ENCODE measurements at places on chromosomes 7 and 10.

- no peak for DNase-seq
Measured at GRCh38 chr7:123665157-123665556, 9.5 kb downstream of the LMOD2 start.

GRCh38 chr10:59903871-59904270, 2.5 kb downstream of the CCDC6 start:
- peak; percentile 17 for DNase-seq

DNA sequence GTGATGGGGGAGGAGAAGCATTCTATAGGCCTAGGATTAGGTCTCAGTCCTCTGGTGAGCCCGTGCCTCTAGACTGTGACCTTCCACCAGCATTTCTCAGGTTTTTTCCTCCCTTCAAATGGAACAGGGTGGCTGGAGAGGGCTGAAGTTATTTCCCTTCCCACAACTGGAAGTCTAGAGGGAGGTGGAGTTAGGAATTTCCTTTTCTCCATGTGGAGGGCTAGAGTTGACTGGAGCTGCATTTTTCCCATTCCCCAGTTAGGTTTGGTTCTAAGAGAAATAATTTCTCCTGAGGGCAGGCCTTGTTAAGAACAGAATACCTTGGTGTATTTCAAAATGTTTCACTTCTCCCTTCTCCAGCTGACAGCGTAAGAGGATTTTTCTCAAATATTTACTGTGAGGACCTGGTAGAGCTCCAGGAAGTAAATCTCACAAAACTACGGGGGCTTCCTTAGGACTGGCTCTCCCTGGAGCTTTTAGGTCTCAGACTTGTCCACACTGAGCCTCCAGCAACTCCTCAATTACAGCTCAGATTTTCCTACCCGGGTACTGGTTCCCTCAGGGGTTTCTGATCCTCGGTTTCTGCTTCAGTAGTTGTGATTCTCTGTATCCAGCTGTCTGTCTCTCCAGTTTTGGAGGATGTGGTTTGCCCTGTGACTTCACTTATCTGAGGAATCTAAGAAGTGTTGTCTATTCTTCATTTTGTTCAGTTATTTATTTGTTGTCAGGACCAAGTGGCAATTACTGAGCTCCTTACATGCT, 6.0 kb upstream of the REEP3 start:
- DNase-seq = no peak

GRCh38 chr10:42988517-42989395, 88.1 kb upstream of the RET start:
- peak; percentile 89 for DNase-seq

DNA sequence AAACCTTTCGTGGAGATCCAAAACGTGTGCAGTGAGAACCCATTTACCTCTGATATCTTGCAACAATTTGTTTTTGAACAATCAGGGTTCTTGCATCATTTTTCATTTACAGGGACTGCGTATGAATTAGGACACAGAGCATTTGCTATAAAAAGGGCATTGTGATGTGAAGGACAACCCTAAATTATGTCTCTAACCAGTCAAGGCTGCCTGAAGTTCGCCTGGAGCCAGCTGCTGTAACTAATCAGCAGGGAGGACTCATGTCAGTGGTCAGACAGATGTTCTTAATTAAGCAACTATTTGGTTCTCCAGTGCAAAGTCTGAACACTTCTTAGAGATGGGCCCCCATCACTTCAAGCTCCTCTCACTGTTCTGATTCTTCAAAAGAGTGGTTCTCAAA, 674.8 kb downstream of the KCNMA1 start:
- no peak for DNase-seq

DNA sequence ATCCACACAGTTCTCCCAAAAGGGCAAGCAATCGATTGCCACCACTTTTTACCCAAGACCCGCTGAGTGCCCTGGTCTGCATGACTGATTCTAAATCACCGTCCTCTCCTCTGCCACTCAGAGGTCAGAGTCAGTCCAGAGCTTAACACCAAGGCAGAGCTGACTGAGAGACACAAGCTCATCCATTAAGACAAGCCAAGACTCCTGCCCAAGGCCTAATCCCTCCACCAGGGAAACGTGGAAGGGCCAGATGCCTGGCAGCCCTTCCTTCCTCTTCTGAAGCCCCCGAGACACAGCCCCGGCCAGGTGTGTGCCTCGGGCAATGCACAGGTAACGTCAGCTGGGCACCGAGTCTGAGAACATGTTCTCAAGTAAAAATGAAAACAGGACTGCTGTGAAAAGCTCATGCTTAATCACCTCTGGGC, 51.7 kb downstream of the DIP2C start:
- DNase-seq = no peak

DNA sequence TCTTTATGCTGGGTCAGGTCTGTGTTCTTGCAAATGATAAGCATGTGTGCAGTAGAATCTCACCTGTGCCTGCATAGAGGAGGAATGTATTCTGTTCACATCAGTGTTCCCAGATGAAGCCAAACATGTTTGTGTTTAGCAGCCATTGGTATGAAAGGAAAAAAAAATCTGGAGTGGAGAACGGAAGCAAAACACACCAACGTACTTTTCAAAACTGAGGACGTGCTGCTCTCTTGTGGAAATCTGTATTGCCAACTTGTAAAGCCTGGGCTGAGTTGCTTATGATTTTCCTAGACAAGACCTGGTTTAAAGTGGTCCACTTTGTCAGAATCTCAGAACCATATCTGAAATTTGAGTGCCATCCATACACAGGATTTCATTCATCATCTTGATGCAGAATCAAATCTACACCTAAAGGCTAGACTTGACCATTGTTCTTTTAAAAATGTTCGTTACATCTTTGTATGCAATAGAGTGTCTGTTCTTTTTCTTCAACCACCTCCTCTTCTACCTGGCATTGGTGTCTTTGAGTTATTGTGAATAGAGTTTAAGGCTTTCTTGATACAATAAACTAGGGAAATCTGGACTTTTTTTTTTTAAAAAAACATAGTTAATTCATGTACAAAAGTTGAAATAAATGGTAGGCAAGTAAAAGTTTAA, 367.7 kb downstream of the PHF14 start:
- DNase-seq = peak; percentile 13

GRCh38 chr10:114967071-114967470, 29.1 kb downstream of the TRUB1 start:
- peak; percentile 81 for DNase-seq

DNA sequence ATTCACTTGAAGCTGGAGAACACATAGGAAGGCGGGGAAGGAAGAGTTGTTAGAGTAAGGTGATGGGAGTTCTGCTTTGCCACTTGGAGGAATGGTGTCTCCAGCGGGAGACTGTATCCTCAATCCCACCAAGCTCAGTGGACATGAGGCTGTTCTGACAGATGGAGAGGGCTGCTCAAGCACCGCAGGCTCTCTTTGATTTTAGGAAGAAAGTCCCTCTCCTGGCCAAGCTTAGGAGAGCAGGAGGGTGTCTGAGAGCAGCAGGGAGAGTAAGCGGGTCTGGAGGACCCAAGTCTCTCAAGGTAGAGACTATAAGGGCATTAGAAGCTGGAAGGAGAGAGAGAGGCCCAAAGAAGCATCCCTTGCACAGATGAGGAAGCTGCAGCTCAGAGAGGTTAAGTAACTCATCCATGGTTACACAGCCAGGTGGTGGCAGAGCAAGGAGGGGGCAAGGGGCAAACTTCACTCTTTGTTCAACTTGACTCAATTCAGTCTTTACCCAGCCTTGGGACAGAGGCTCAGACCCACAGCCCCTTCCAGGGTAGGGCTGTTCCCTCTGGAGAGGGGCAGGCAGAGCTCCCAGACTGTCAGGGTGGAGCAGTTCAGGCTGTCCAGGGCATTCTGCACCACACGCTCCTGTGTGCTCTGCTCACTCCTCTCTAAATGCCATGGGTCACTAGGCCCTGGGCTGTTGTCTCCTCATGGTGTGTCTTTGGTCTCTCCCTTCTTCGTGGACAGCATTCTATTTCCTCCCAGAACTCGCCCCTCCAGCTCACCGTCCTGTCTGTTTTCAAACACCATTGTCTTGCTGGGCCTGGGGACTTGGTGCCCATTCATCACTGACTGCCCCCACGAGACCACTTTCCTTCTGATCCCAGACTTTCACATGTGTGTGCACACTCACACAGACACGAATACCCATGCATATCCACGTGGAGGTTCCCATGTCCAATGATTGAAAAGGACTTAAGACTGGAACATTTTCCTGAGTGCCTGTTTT, 8.9 kb downstream of the CHAT start:
- no peak for DNase-seq

GRCh38 chr10:114624951-114625780, 32.9 kb downstream of the ABLIM1 start:
- DNase-seq = peak; percentile 56

GRCh38 chr7:22611758-22612079, 111.7 kb upstream of the STEAP1B start:
- no peak for DNase-seq

- no peak for DNase-seq
Measured at GRCh38 chr7:123211545-123211944, 11.8 kb upstream of the SLC13A1 start.

DNA sequence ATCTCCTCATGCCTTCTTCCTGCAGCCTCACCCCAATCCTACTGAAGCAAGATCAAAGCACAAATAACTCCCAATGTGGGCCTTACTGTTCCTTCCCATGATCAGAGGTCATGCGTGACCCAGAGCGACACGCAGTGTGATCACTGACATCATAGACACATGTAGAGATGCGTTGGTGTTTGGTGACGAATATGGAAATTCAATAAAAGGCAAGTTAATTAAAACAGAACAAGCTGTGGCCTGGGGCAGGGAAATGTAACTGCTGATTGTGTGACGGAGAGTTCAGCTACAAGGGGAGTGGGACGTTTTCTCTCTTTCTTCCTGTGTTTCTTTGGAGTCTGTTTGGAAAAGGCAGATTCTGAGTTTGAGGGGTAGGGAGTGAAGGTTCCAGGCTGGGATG, 34.8 kb upstream of the CARD11 start:
- DNase-seq = no peak

DNA sequence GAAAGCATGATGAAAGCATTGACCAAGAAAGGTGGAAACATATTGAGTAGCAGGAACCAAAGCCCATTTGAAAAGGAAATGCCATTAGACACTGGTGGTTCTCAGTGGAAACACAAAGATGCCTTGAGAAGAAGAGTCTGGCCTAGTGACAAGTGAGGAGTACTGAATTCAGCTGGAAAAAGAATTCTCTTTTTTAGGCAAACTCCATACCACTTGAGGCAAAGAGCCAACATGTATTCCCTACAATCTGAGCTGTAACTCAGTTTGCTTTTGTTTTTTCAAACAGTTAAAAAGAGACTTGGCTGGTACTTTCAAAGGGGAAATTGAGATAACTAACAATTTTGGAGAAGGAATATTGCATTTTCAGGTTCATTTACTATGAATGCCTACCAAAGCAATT, 624.0 kb downstream of the NRG3 start:
- no peak for DNase-seq

DNA sequence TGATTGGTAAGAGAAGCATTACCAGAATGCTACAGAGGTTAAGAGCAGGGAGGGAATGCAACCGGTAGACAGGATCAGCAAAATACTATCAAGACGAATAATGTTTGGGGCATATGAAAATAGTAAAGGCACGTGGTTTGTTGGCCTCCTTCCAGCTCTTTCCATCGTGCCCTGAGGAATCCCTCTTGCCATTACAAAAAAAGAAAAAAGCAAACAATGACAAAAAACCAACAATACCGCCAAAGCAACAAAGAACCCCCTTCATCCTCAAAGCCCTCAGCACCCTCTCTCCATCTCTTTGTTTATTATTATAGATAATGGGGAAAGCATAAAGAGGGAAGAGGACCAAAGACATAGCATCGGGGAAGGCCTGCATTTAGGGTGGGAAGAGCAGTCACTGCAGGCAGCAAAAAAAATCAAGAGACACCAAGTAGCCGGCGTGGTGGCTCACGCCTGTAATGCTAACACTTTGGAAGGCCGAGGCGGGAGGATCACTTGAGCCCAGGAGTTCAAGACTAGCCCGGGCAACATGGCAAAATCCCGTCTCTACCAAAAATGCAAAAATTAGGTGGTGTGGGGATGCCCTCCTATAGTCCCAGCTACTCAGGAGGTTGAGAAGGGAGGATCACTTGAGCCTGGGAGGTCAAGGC, 78.0 kb downstream of the HIP1 start:
- no peak for DNase-seq

DNA sequence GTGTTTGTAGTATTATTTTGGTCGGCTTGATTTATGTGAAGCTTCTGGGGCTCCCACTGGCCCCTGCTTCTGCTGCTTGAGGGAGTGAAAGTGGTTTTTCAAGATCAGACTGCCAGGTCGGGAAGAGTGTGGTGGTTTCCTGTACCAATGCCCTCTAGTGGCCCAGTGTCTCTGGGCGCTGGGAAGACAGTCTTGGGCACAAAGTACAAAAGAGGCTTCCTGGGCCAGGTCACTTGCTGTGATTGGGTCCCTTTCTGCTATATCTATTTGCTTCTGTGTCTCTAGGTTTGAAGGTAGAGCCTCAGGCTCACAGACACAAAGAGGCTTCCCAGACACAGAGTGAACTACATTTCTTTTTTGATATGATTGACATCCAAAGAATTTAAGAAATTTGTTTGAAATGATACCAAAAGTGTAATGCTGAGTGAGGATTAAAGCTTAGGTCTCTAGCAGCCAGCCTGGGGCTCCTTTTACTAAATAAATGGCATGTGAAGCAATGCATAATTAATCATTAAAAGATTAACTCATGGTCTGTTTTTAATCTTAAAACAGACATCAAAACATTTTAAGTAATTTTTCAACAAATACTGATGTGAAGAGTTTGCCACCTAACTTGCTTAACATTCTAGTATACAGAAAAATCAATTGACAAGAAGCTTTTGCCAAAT, 36.3 kb downstream of the ABCB1 start:
- DNase-seq = peak; percentile 39

- DNase-seq = peak; percentile 38
Measured at GRCh38 chr10:75972491-75973276, 541.3 kb downstream of the LRMDA start.

DNA sequence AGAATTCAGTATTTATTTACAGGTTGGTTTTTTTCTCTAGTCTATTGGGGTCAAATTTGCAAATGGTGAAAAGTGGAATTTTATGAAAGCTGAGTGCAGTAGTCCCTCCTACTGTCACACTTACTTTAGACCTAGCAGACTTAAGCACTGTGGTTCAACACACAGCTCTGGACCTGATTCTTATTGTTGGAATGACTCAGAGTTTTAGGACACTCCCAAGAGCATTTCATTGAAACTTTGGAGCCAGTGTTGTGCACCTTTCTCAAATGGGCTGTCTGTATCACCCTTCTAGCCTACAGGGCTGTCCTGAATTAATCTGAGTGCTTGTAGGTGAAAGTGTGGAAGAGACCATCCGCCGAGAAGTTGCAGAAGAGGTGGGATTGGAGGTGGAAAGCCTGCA, 16.1 kb downstream of the NUDT13 start:
- DNase-seq = no peak

- no peak for DNase-seq
Measured at GRCh38 chr7:99290980-99291607, 18.5 kb downstream of the MYH16 start.

- peak; percentile 88 for DNase-seq
Measured at GRCh38 chr7:726084-726853, at the start of gene DNAAF5. DNAAF5 (plus strand) TSS chr7:726699; CDS start chr7:726721, 22 bp downstream.

- peak; percentile 5 for DNase-seq
Measured at GRCh38 chr10:119817991-119818888, 54.4 kb downstream of the MCMBP start.
